Common myeloid progenitor, CD34-positive (primary cell): ENCODE measurements at places on chromosomes 12 and 14.

DNA sequence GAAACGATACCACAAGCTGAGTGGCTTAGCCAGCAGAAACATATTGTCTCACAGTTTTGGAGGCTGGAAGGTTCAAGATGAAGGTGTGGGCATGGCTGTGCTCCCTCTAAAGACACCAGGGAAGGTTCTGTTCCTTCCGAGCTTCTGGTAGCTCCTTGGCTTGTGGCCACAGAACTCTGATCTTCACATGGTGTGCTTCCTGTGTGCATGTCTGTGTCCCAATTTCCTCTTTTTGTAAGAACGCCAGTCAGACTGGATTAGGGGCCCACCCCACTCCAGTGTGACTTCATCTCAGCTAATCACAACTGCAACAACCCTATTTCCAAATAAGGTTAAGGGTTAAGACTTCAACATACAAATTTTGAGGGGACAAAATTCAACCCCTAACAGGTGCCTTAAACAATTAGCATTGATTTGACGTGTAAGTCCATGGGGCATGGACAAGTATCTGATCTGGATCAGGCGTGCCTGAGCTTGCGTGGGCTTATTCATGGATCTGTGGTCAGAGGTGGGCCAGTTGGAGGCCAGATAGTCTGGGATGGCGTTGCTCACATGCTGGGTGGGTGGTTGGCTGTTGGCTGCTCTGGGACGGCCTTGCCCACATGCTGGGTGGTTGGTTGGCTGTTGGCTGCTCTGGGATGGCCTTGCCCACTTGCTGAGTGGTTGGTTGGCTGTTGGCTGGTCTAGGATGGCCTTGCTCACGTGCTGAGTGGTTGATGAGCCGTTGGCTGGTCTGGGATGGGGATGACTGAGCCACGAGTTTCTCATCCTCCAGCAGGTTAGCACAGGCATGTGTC is 88.5 kb downstream of the LGMN start:
- peak; percentile 82 for DNase-seq

GRCh38 chr12:101642115-101643067 is 47.6 kb downstream of the MYBPC1 start:
- peak; percentile 17 for DNase-seq

DNA sequence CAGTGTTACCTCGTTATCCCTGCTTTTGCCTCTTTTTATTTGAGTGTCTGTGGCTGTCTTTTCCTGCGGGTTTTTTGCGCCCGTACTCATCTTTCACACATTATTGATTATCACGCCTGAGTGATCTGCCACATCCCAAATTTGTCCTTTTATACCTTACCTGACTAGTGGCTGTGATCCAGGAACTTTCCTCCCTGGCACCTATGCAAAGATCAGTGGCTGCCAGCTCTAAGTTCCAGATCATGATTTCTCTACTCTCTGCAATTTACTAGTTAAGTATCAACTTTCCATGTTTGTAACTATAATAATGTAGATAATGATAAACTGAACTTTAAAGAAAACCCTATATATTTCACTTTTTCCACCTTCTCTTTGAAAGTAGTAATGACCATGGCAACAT is 36.9 kb downstream of the PLEKHA5 start:
- DNase-seq: no peak

- DNase-seq: no peak
These were observed 2.3 kb upstream of the LUM start for GRCh38 chr12:91113621-91114020.

GRCh38 chr12:82651489-82651888 is 35.2 kb upstream of the TMTC2 start:
- DNase-seq: no peak

DNA sequence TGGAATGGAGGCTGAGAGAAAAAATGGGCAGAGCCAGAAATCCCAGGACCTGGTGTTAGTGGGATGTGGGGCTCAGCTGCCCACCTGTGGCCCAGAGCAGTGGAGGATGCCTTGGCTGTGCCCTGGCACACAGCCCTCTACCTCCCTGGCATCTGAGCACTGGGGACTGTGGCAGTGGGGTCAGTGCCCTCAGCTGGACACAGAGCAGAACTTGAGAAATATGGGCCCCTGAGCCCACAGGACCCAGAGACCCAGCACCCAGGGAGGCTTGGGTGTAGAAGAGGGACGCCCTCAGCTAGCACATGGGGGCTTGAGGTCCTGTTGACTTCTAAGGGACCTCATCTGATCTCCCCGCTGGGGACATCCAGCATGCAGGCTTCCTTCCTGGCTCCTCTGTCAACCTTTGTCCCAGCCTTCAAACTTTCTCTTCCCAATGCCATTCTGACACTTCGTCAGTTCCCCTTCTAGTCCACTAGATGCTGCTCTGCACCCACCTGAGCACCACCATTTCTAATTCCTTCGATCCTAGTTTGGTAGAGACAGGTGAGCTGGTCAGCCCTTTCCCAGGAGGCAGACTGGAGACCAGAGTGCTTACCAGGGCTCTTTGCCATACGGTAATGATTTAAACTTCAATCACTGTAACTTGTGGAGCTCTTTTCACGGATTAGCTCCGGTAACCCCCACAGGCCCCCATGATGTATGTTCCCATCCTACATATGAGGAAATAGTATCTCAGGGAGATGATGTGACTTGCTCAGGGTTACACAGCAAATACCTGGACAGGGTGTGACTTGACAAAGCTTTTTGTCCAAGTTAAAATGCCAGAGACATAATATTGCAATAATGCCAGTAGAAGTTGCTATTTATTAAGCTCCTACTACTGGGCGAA is 143.7 kb downstream of the ASCL4 start:
- DNase-seq: no peak

DNA sequence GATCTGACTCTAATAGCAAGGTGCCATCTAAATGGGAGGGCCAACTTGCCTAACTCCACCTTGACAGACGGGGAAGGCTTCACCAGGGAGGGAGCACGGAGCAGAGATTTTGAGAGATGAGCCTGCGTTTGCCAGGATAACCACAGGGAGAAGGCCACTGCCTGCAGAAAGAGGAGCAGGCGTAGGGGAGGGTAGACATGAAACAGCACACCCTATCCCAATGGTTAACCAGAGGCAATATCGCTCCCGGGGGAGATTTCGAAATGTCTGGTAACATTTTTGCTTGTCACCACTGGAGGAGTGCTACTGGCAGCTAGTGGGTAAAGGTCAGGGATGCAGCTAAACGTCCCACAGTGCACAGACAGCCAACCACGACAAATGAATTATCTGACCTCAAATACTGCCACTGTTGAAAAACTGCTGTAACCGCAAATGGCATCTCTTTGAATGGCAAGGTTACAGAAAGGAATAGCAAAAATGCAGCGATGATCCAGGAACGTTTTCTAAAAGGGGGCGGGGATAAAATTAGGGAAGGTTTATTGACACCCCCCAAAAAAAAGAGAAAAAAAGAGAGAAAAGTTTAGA is 126.0 kb upstream of the ATF7IP start:
- DNase-seq: peak; percentile 76

DNA sequence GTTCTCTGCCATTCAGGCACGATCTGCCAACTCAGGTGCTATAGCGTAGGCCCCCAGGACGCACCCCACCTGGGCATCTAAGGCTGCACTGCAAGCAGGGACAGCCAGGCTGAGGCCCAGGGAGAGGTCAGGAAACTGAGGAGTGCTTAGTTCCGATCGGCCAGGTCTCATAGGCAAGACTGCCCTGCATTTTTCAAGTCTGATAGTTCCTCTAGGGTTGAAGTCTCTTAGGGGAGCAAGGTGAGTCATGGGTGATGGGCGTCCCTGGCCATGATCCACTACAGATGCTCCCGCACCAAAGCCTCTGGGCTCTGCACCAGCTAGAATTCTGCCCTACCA is 13.2 kb downstream of the NOPCHAP1 start:
- DNase-seq: no peak

DNA sequence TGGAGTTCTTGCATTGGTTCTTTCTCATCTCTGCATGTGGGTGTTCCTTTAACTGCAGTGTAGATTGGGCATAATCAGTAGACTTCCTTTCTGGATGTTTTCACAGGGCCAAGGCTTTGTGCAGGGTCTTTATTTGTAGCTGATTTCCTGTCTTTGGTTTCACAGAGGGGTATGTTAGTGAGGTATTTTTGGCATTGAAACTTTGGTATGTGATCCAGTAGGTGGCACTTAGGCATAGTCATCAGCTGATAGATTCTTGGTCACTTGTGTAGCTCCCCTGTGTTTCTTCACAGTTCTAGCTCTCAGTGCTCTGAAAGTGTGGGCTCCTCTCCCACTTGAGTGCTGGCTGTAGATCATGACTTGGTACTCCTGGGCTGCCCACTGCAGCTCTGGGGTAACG is 52.7 kb upstream of the LMO3 start:
- DNase-seq: no peak

- DNase-seq: no peak
These were observed 767.7 kb downstream of the LRFN5 start for GRCh38 chr14:42374332-42374731.

DNA sequence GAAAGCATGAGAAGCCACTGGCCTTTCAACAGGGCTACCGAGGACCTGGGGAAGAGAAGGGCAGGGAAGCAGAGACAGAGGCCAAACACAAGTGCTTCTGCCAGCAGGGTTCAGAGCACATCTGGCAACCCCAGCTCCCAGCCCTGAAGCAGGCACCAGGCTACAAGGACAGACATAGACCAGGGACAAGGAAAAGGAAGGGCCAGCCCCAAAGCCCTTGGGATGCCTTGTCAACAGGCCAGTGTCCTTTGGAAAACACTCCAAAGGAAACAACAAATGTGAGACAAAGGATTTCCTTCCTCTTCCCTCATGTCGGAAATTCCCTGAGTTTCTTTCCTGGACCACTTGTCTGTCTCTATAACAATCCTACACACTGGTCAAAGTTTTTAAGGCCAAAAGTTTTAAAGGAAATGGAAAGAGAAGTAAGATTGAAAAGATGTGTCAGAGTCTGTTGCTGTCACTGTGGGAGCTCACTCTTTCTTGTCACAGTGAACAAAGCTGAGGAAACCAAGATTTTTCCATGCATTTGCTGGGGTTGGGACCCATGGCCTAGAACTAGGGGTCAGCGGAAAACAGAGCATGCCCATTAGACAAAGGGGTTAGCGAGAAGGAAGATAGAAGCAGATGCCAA is 59.4 kb downstream of the TTC9 start:
- DNase-seq: no peak

DNA sequence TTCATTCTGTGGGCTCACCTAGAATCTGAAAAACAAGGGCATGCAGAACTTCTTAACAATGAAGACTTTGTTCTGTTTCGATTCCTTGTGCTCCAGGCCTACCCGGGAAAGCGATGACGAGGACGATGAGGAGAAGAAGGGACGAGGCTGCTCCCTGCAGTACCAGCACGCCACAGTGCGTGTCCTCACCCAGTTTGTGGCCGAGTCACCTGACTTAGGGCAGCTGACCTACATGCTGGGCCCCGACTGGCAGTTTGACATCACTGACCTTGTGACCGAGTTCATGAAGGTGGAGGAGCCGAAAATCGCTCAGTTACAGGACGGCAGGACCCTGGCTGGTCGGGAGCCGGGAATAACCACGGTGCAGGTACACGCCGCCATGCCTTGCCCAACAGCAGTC is 585.4 kb downstream of the AACS start:
- DNase-seq: no peak

DNA sequence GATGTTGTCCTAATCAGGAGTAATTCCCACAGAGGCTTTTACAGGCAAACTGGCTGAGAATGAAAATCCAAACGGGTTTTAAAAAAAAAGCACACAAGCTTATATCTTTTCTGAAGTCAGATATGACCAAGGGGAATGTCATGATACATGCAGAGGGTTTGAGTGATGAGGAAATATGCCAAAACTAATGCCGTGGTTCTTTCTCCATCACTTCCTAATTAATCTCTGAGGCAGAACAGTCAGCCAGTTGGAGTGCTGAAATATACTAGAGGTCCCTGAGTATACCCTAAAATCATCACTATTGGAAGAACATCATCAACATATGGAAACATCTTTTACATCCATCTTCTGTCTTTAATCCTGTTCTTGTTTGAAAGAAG is 160.8 kb upstream of the FAR2 start:
- DNase-seq: no peak

DNA sequence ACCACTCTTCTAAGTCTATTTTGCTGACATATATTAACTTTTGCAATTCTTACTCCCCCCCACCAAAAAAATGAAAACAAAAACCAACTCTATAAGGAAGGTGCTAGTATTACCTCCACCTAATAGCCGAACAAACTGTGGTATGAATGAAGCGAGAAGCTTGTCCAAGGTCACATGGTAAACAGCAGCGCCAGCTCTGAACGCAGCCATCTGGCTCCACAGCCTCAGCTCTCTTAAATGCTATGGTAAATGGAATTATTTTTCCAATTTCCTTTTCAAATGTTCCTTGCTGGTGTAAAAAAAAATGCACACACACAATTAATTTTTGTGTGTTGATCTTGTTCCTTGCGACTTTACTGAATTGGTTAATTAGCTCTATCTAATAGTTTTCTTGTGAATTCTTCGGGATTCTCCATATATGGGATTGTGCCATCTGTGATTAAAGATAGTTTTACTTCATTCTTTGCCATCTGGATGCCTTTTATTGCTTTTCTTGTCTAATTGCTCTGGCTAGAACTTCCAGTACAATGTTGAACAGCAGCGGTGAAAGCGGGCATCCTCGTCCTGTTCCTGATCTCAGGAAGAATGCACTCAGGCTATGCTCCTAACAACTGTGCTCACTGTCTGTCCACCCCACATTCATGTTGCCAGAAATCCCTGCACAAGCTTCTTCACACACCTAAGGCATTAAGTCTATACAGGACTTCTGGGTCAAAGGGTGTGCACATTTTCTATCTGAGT is 10.7 kb upstream of the C12orf76 start:
- no peak for DNase-seq

GRCh38 chr14:84442521-84442920 is 1087.4 kb upstream of the FLRT2 start:
- no peak for DNase-seq

GRCh38 chr14:59679872-59680271 is 103.3 kb upstream of the CCDC175 start:
- peak; percentile 57 for DNase-seq

- DNase-seq: peak; percentile 40
These were observed 31.9 kb upstream of the RASSF8 start for GRCh38 chr12:25926536-25926935.

- no peak for DNase-seq
These were observed 16.4 kb downstream of the ZNF410 start for GRCh38 chr14:73903028-73903427.

GRCh38 chr14:93787465-93788292 is 606 bp downstream of the PRIMA1 start:
- no peak for DNase-seq

DNA sequence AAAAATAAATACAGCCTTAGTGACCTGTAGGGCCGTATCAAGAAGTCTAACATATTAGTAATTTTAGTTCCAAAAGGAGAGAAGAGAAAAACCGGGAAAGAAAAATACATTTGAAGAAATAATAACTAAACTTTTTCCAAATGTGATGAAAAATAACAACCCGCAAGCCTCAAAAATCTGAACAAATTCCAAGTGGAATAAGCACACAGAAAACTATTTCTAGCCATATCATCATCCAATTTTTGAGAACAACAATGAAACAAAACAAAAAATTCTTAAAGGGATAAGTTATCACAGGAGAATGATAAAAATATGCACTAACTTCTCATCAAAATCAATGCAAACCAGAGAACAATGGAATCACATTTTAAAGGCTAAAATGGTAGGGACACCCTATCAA is 198.1 kb upstream of the PLXNC1 start:
- no peak for DNase-seq
